ENCODE measurements at places on chromosomes 1 and 21.

- no peak for DNase-seq
Measured at GRCh38 chr1:198729195-198729863, 90.5 kb downstream of the PTPRC start.

- DNase-seq = no peak
Measured at GRCh38 chr1:24199291-24199900, 12.3 kb upstream of the IFNLR1 start.

GRCh38 chr1:77036560-77036959, 169.3 kb downstream of the ST6GALNAC5 start:
- DNase-seq = no peak

- DNase-seq = no peak
Measured at GRCh38 chr1:118147522-118147921, 37.5 kb downstream of the SPAG17 start.

GRCh38 chr1:205287767-205288559, 33.6 kb downstream of the NUAK2 start:
- peak; percentile 44 for DNase-seq

- no peak for DNase-seq
Measured at GRCh38 chr1:55723001-55723400, 507.8 kb upstream of the USP24 start.

DNA sequence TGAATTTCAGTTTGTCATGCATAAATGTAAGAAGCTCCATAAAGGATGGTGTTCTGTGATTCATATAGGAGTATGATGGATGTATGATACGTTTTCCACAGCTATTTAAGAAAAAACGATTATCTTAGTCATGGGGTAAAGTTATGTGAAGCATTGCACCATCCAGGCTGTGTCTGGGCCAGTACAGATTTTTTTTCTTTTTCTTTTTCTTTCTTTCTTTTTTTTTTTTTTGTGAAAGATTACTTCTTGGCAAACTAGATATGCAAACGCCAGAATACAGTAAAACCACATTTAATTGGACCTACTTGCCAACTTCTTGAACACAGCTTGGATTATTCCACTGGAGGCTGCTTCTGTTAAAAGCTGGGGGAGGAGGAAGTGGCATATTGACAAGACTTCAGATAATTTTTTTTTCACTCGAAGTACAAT, 14.9 kb downstream of the ZBTB18 start:
- no peak for DNase-seq

- DNase-seq = no peak
Measured at GRCh38 chr1:39216771-39217170, 12.3 kb downstream of the MACF1 start.

GRCh38 chr21:45517249-45518065, 24.8 kb downstream of the SLC19A1 start:
- no peak for DNase-seq

GRCh38 chr1:184945678-184946412, 28.5 kb downstream of the NIBAN1 start:
- DNase-seq = no peak

GRCh38 chr1:88276163-88276562, 407.9 kb upstream of the PKN2 start:
- no peak for DNase-seq
